Stimulated activated CD4-positive, alpha-beta T cell treated with anti-CD3 and anti-CD28 coated beads, Interleukin-4, amount 100 ng/mL, for 4 hours (primary cell): ENCODE measurements at places on chromosomes 4 and X.

- no peak for DNase-seq
Measured at GRCh38 chrX:76919761-76920160, 492.3 kb downstream of the MAGEE1 start.

- DNase-seq, result no peak
Measured at GRCh38 chr4:183430317-183430993, 14.0 kb upstream of the CDKN2AIP start.

- no peak for DNase-seq
Measured at GRCh38 chr4:21716531-21716930, 232.0 kb downstream of the KCNIP4 start.

DNA sequence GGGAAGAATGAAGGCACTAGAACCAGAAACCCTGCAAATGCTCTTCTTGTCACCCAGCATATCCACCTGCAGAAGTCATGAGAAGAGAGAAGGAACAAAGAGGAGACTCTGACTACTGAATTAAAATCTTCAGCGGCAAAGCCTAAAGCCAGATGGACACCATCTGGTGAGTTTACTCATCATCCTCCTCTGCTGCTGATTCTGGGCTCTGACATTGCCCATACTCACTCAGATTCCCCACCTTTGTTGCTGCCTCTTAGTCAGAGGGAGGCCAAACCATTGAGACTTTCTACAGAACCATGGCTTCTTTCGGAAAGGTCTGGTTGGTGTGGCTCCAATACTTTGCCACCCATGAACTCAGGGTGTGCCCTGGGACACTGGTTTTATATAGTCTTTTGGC is 181.7 kb downstream of the AR start:
- no peak for DNase-seq

DNA sequence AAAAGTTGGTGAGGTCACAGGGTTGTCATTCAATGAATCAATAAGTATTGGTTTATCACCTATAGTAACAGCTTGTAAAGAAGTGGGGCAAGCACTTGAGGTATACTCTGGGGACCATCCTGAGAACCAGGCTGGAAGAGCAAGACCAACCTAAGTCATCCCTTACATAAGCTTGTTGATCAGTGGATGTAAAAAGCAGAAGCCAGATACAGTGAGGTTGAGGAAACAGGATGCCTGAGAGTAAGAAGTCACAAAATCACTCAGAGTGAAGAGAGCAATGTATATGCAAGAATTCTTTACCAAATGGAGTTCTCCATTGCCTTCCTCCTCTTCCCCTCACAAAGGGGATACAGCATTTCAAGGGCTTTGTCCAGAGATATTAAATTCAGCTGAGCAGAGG is 76.3 kb upstream of the PACRGL start:
- no peak for DNase-seq

GRCh38 chr4:105162123-105162796 is 15.6 kb downstream of the TET2 start:
- DNase-seq, result no peak

DNA sequence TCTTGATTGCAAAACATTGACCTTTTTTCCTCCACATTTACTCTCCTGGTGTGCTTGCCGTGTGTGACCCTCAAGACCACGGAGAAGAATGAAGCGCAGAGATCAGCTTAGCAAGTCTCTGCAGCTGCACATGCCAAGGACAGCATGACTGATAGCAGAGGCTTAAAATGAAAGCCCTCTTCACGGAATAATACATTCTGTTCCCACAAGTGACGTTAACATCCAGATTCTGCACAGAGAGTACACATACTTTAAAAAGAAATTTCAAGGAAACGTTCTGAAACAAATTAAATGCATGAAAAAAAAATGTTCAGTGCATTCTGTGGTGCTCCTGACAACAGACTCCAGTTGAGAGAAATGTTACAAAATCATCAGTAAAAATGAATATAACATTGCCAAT is 60.9 kb downstream of the SLC7A11 start:
- no peak for DNase-seq

- DNase-seq, result no peak
Measured at GRCh38 chr4:8703857-8704495, 111.4 kb downstream of the CPZ start.

GRCh38 chr4:163385466-163385865 is 41.8 kb downstream of the NPY5R start:
- no peak for DNase-seq

- no peak for DNase-seq
Measured at GRCh38 chrX:64977830-64978229, 1.6 kb upstream of the ZC4H2 start.

DNA sequence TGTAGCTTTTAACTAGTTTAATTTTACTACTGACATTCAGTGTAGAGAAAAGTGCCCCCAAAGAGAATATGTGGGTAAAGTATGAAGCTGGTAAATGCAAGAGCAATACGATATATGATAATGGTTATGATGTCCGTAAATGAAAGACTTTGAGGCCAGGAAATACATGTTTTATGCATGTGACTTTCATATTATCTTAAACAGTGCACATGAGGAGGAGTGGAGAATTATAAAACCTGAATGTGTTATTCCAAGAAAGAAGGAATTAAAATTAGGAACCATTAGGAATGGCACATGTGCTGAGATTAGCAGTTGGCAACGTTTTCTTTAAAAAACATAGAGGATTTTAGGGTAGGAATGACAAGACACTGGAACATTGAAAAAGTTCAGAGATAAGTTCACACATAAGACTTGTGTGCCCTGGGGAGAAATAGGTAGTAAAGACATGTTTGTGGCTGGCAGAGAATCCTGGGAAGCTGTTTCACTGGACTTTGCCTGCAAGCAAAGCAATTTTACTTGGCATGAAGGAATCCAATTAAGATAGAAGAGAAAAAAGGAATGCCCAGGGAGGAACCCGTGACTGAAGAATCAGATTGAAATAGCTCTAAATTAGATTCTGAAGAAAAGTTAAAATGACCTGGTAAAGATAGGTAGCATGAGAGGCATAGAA is 20.0 kb downstream of the GK start:
- DNase-seq, result no peak

DNA sequence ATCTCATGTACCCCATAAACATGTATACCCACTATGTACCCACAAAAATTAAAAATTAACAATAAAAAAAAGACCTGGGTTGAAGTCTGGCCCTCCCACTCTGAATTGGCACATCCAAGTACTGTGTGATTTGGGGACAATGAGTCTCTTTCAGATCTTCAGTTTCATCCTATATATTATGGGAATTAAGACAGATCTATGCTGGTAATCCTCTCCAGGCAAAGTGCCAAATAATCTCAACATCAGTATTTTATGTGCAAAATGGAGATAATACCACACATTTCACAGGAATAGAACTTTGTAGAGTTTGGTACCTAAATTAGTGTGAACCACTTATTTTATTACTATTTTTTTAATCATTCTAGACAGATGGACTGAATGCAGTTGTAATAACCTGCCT is 11.0 kb upstream of the SCD5 start:
- DNase-seq, result no peak

- DNase-seq, result no peak
Measured at GRCh38 chrX:44785652-44786051, 58.2 kb upstream of the DUSP21 start.

- no peak for DNase-seq
Measured at GRCh38 chr4:100317032-100317864, 127.0 kb upstream of the DDIT4L start.

GRCh38 chr4:88087004-88087403 is 71.4 kb downstream of the ABCG2 start:
- no peak for DNase-seq

DNA sequence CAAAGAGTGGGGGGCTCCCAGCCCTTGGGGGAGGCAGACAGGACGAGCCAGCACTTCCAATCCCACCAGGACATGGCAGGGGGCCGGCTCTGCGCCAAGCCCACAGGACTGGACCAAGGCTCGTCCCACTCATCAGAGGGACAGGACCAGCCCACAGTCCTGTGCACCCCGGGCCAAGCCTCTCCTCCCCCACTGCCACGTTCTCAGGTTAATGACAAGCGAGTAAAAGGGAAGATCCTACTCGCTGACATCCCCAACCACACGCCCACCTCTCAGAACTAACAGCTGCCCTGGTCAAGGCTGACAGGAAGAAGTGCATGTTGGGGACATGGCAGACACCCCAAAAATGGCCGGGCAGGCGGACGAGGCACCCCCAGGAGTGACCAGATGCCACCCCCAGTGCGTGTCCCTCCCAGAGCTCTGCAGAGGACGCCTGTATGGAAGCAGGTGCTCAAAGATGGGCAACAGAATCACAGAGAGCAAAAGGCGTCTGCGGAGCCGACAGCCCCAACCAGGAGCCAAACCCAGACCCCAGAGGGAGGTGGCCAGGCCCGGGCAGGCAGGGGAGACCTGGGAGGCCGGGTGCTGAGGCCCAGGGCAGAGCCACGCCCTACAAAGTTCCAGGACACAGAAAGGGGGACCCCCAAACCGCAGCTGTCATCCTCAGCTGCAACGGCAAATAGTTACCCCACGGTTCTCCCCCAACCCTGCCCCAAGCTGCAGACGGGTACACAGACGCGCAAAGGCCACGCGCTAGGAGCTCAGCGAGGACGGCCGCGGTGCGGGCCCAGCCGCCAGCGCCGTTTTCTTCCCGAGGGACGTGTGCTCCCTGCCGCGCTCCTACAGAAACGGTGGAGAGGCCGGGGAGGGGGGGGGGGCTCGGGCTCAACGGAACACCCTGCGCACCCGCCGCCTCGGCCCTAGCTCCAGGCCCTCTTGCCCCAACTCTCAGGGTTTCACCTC is 1.7 kb downstream of the CTBP1 start:
- no peak for DNase-seq

- DNase-seq, result no peak
Measured at GRCh38 chrX:65712005-65712806, 44.8 kb downstream of the MSN start.

DNA sequence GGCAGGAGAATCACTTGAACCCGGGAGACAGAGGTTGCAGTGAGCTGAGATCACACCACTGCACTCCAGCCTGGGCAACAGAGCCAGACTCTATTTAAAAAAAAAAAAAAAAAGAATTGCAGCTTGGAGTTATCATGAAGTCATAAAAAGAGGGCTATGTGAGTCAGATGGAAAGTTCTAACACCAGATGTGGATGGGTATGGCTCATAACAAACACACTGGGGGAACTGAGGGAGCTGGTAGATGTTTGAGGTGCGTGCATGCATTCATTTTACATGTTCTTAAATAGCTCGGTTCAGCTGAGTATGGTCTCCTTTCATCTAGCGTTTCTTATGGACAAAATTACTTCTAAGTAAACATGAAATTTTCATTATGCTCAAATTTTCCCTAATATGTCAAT is 11.7 kb downstream of the TRMT2B start:
- DNase-seq, result no peak

DNA sequence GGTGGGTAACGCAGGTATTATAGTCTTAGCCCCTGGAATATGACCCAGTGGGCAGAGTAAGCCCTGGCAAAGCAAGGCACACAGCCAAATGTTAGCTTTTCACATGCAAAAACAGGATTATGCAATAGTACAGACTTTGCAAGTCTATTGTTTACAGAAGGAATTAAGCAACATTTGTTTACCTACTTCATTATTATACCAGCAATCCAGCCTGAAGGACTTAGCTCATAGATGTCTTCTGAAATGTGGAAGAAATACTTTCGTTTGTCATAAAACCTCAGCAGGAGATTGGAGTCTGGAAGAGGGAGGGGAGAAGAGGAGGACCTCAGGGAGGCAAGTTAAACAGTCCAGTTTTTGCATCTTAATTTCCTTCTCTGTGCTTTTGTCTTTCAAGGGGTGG is 226.7 kb upstream of the CENPE start:
- DNase-seq, result no peak

DNA sequence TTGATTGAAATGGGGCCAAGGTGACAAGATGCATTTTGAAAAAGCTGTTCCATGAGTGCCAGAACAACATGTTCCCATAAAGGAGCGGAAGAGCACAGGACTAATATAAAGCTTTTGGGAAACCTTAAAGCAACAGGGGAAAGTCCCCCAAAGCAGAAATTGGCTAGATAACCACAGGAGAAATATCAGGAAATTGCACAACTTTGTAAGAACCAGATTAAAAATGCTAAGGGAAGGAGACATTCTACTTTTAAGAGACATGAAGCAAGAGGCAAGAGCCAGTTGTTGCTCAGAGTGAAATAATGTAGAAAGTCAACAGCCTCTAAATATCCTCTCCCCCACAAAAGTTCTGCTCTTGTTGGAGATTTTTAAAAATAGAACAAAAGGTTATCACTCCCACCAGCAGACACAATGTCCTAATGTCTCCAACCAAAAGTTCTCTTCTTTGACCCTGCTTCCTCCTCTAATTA is 85.2 kb upstream of the LNX1 start:
- no peak for DNase-seq

DNA sequence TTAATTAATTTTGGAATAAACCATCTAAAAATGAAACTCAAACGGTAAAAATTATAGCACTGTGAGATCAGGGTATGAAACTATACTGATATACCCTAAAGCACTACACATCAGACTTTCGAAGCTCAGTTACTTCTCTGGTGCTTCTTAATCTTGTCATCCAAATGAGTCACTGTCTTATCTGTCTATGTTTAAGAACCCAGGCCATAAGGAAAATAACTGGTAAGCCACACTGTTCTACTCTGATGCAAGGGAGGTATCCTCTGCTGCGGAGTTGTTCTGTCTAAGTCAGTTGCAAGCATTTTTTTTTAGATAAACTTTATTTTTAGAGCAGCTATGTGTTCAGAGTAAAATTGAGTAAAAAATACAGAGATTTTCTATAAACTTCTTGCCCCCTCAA is 830.8 kb upstream of the POU3F4 start:
- DNase-seq, result no peak
